ENCODE measurements at places on chromosomes 3 and 15.
A peak's percentile ranks its signal among the peaks of the same experiment; 100 is the strongest.

DNA sequence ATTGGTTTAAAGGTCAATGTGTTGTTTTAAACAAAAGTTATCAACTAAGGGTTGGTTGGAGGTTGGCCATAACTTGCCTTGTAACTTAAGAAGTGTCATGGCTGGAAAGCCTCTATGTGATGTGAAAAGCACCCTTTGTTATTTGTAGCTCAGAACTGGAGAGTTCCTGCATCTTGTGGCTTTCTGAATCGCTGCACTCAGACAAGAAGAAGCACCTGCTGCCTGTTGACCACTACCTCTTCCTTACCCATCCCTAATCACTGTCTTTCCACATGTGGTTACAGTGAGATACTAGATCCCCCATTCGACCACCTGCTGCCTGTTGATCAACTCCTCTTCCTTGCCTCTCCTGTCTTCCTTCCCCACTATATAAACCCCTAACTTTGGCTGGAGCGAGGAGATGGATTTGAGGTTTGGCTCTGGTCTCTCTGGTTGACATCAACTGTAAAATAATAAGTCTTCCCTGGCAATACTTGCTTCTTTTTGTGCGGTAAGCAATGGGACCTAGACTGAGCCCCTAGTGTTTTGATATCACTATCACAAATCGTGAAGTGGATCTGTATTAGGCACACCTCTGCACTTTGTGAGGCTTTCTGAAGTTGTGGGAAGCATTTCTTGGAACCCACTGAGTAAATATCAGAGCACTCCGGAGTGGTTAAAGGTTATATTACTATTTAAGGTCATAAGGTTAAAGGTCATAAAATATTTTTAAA is 13.8 kb downstream of the RPL39L start:
- no peak for DNase-seq

DNA sequence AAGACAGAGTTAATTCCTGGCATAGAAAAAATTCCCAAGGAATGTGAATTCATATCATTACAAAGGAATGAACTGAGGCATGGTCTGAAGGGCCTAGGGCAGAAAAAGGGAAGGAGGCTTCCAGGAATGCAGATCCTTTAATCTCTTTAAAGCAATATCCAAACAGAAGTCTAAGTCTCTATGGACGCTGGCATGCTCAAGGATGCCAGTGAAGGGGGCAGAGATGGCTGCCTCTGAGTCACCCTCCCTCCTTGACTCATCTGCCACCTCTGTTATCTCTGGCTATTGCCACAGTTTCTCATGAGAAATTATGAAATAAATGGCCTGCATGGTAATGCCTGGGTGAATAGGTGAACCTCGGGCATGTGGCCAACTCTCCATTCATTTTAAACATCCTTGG is 96.3 kb upstream of the BCL6 start:
- no peak for DNase-seq

DNA sequence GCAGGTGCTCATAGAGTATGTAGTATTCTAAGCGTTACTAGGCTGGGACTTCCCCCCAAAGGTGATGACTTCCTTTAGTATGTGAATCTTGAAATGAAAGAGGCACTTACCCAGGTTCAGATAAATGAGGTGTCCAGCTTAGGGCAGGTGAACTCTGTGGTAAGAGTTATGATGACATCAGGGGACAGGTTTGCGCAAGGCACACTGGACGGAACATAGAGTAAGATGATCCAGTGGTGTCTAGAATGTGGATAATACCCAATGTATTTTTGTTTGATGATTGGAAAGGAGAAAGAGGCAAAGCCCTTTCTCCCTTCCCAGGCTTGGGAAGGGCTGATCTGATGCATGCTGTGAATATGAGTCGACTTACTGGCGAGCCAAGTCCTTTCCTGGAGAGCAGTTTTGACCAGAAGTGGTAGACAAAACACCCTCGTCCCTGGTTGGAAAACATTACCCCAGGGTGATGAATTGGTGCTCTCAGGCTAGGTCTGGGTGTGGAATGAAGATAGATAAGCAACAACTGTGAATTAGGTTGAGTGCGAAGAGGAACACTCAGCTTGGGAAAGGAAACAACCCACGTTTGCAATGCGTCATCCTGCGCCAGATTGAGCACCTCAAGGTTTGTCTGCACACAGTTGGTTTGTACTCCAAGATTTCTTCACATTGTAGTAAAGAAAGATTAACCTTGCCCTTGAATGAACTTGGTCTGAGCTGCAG is 124.2 kb downstream of the GHSR start:
- no peak for DNase-seq

- DNase-seq: no peak
Observed at GRCh38 chr3:31988271-31988670, 6.7 kb downstream of the ZNF860 start.

GRCh38 chr15:28989239-28989830 is 103.6 kb downstream of the APBA2 start:
- peak; percentile 18 for DNase-seq

DNA sequence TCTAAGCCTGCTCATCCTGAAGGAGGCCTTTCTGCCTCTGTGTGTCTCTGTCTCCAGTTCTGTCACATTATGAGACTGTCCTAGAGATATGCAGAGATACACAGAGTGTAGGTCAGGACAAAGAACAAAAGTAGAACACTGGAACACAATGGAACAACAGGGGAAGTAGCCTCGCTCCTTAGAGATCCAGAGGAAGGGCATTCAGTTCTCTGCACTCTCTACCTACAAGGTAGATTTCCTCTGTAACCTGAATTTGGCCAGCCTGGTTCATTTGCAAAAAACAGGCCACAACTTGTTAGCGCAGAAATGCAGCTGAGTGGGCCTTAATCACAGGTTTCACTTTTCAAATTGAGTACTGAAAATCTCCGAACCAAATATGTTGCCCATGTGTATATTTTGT is 19.4 kb downstream of the NEK10 start:
- DNase-seq: no peak

DNA sequence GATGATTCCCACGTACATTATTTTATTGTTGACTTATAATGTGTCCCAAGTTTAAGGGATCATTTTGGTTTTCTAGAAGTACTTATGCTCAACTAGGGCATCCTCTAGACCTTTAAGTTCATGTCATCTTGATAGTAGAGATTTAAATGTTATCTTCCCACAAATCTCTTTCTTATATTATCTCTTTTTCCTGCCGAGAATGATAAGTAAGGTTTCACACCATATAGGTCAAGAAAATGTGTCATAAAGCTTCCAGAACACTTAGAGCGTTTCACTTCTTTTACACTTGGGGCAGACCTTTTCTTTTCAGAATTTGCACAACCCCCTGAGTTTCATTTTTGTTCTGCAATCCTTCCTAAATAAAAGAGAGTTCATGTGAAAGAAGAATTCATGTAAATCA is 142.0 kb upstream of the CBLB start:
- DNase-seq: no peak

DNA sequence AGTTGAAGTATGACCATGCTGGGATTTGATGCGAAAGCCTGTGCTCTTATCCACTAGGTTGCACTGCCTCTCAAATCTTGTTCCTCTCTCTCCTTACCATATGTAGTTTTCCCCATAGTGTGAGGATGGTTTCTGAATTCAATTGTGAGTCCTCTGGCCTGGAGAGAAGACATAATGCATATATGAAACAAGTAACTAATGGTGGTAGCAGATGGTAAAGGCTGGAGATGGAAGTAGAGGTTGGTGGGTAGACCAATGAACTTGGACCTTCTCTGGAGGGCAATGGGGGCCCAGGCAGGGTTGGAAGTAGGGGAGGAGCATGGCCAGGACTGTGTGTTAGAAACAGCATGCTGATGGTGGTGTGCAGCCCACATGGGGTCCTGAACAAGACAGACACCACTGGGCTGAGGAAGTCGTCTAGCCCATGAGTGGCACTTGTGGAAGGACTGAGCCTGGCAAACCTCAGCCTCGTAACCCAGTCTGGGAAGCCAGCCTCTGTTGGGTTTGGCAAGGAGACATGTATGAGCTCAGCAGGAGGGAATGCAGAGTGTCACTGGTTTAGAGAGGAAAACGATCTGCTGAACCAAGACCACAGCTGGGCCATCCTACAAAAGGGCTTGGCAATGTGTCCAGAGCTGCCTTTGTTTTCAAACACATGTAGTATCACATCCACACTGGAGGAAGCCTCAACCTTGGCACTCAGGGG is 18.5 kb upstream of the LMCD1 start:
- no peak for DNase-seq

- DNase-seq: no peak
Observed at GRCh38 chr3:183249006-183249718, 3.9 kb upstream of the B3GNT5 start.

DNA sequence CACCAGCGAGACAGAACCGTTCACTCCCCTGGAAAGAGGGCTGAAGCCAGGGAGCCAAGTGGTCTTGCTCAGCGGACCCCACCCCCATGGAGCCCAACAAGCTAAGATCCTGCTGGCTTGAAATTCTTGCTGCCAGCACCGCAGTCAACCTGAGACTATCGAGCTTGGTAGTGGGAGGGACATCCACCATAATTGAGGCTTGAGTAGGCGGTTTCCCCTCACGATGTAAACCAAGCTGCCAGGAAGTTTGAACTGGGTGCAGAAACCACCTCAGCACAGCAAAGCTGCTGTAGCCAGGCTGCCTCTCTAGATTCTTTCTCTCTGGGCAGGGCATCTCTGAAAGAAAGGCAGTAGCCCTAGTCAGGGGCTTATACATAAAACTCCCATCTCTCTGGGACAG is 151.0 kb downstream of the MBNL1 start:
- DNase-seq: no peak

DNA sequence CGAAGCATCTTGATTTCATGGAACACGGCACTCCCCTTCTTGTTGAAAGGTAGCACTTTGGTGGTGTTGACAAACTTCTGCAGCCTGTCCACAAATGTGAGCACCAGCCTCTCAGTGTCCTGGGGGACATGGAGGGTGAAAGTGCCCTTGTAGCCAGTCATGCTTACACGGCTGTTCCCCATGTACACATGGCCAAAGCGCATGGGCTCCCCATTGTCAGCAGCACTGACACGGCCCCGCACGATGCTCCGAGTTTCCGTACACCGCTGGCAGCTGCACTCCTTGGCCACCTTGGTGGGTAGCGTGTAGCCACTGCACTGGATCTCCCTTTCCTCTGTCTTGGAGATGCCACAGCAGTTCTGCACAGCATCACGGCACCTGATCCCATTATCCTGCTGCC is 12.7 kb downstream of the CILP start:
- DNase-seq: no peak

DNA sequence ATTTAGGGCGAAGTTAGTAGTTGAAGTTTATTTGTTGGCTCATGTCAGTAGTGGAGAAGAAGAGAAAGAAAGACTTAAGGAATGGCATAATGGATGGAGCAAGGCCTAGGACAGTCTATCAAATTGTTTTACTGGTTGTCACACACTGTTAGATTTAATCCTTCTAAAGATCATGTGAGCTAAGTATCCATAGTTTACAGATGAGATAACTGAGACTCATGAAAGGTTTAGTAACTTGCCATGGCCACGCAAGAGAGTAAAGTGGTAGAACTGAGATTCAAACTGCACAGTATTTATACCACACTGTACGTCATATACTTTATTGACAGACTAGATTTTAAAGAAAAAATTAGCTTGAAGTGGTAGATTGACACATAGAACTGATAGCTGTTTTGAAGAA is 11.4 kb downstream of the SPRED1 start:
- no peak for DNase-seq

DNA sequence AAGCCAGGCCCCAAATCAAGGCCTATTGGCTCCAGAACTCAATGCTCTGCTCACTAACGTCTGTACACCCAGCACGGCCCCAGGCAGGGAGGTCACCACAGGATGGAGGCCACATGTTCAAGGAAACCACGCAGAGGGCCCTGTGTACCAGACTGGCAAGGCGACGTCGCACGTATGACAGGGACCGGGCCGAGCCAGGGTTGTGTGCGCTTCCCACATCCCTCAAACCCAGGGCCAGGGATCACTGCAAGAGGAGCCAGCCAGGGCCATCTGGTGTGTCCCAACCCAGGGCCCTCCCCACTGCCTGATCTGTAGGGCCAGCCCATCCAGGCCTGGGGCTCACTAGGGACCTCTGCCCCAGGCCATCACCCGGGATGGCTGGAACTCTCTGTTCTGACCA is 62.0 kb downstream of the ZNF445 start:
- no peak for DNase-seq

DNA sequence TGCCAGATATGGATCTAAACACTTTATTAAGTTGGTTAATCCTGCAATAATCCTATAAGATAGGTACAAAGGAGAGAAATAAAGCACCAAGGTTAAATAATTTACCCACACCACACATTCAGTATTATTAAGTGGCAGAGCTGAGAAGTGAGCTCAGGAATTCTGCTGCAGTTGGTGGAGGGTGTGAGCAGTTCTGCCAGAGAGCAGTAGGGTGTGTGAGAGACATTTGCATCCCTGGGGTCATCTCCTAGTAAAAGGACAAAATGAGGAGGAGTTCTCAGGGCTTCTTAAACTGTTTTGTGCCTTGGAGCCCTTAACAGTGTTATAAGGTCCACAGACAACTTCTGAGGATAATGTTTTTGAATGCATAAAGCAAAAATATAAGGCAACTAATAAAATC is 484.5 kb downstream of the TAFA4 start:
- DNase-seq: no peak

GRCh38 chr15:72155003-72155621 is 36.9 kb downstream of the SENP8 start:
- no peak for DNase-seq

DNA sequence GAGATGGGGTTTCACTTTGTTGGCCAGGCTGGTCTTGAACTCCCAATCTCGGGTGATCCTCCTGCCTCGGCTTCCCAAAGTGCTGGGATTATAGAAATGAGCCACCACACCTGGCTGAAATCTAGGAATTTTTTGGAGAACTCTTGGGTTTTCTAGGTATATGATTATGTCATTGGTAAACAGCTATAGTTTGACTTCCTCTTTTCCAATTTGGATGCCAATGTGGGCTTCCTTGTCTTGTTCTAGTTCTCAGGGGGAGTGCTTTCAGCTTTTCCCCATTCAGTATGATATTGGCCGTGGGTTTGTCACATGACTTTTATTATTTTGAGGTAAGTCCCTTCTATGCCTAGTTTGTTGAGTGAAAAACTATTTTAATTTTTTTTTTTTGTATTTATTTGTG is 17.9 kb downstream of the KCNMB3 start:
- DNase-seq: no peak

- no peak for DNase-seq
Observed at GRCh38 chr3:194824701-194825111, 139.0 kb downstream of the FAM43A start.

GRCh38 chr15:26868029-26868685 is 1.3 kb downstream of the GABRA5 start:
- no peak for DNase-seq
